ENCODE measurements at places on chromosomes 2 and 18. TPM values are rescaled to one million over a fixed set of nuclear protein-coding genes. Genes with fewer than 3 reads are reported as not detected.

RNF144A gene
- 6.2 TPM for total RNA-seq

DLGAP1 gene
- 0.09 TPM for total RNA-seq

STON1 gene
- 0.34 TPM for total RNA-seq

KIAA2012 gene
- not detected for total RNA-seq

NT5C1B gene
- total RNA-seq = not detected

Measured in A549 treated with DMSO at 1 μM for 4 hours (cell line).